ENCODE measurements at places on chromosomes 3 and 15.

DNA sequence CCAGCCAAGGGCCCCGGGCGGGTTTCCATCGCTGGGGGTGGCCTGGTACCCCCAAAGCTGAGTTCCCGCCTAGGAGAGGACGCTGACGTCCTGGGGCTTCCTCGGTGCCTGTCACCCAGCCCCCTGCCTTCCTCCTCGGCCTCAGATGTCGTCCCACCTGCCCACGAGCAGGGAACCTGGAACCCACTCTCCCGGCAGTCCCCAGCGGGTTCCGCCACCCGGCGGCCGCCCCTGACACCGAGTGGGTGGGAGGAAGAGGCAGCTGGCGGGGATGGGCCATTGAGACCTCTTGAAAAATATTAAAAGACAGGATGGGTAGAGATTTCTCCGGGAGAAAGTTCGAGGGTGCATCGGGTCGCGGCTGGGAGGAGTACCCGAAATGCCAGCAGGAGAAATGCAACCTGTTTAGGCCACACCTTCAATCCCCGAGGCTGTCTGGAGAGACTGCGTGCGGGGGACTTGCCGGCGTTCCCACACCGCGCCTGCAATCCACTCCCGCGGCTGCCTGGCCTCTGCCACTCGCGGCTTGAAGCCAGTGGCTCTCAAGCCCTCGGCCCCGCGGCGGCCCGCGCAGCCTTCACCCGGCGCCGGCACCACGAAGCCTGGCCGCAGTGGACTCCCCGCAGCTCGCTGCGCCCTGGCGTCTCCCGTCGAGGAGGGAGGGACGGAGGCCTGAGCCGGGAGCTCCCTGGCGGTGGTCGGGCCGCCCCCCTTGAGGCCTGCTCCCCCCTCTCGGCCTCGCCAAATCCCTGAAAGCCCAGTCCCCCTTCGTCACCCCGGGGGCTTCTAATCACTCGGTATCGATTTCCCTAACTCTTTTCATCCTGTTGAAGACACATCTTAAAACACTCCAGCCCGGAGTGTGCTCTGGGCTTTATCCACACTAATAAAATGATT lies 8.6 kb upstream of the NR2F2 start:
- DNase-seq = no peak

DNA sequence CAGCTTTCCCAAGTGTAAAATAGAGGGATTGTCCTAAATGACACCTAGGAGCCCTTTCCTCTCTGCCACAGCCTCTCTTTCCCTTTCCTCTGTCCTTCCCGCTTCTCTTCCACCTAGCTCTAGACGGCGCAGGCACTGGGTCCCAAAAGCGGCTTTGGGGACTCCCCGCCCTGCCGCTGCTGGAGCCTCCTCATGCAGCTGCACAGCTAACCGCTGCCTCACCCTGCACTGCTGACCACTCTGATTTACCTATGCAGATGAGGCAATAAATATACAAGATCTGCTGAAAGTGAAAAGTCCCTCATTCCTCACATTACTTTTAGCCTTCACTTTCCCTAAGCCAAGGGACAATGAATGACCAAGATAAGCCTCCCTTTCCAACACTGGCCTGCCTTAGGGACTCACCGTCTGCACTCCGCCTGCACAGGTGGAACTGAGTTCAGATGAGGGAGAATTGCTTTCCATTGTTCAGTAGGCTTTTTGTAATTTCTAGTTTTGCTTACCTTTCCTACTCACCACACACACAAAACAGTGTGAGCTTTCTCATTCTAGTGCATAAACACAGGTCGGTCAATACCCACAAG lies 197.5 kb upstream of the BCL6 start:
- no peak for DNase-seq

GRCh38 chr15:66570842-66571478 lies 5.2 kb upstream of the LCTL start:
- no peak for DNase-seq

DNA sequence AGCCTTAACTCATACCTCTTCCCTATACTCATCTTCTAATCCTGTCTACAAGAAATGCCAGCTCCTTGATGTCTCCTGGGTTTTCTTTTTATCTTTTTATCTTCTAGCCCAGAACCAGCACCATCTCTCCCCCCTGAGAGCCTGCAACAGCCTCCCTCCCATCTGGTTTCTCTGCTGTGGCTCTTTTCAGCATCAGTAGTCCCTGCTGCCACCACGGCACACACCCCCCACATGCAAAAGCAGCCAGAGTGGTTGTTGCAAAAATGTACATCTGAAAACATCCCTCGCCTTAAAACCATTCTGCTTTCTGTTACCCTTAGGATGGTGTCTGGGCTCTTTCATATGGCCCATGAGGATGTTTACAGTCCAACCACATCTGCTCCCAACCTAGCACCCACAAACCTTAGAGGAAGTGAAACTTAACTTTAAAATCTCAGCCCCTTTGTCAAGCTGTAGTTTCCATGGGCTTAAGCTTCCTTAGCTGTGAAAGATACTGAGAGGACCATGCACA lies 775 bp downstream of the TTC21A start:
- no peak for DNase-seq

GRCh38 chr3:164832216-164832615 lies 246.1 kb downstream of the SI start:
- no peak for DNase-seq

Data from NCI-H1436 (cell line).